K562 (cell line): ENCODE measurements at places on chromosomes 6 and 20.

- DNase-seq, result no peak
Observed at GRCh38 chr20:63930971-63931553, 25.2 kb downstream of the UCKL1 start.

- DNase-seq, result no peak
Observed at GRCh38 chr6:133540361-133540760, 299.2 kb downstream of the EYA4 start.

DNA sequence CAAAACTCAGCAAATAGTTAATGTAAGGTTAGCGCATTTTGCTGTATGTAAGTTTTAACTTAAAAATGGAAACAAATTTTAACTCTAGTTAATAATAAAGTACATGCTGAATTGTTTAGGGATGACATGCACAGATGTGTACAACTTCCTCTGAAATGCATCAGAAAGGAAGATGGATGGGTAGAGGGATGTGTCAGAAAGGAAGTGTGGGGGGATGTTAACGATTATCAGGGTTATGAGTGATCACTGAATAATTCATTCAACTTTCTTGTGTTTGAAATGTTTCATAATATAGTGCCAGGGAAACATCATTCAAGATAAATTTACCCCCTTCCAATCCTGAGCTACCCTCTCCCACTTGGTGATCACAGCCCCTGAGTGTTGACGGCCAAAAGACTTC lies 87.6 kb downstream of the FOXA2 start:
- no peak for DNase-seq

DNA sequence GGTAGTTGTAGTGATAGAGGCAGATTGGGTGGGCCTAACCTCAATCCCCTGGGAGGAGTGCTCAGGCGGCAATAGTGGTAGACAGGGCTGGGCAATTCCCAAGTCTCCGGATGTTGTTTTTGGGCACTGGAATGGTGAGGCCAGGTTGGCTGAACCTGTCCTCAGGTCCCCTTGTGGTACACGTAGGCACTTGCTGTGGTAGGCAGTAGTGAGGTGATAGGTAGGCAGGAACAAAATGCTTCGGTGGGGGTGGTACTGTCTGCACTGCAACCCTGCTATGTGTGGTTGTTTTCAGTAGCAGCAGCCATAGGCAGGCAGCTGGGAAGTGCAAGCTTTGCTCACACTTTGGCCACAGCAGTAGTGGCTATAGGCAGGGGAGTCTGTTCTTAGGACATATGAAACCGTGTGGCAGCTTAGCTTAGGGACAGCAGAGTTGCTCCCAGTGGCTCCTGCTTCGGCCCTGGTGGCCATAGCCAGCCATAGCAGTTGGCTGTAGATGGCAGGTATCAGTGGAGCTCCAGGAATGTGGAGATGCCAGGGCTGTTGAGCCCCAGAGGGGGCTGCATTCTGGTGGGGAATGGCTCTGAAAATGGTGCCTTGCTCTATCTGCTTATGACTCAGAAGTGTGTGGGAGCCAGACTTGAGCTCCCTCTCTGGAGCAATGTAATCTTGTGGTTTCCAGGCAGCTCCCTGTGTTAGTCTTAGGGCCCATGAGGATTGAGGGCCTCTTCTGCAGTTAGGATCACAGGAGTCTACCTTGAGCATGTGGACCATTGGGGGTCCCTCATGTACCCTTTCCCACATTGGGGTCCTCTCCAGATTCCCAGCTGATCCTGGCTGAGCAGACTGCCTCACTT lies 241.8 kb upstream of the BMP2 start:
- DNase-seq, result no peak

DNA sequence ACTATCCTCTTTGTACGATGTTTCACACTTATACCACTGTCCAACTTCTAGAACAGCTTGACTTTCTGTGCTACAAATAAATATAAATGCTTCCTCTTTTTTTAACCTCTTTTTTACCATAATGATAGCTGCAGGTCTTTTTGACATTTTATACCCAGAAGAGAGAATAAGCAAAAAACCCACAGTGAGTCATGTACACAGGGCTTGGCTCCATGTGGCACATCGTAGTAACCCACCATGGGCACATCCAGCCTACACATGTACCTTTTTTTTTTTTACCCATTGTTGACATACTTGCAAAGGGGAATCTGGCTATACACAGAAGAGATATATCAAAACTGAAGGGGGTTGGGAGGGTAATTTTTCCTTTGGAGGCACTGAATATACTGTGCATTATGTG lies 59.5 kb upstream of the RSPO3 start:
- no peak for DNase-seq

GRCh38 chr6:166293731-166294584 lies 14.2 kb downstream of the PRR18 start:
- DNase-seq, result no peak

DNA sequence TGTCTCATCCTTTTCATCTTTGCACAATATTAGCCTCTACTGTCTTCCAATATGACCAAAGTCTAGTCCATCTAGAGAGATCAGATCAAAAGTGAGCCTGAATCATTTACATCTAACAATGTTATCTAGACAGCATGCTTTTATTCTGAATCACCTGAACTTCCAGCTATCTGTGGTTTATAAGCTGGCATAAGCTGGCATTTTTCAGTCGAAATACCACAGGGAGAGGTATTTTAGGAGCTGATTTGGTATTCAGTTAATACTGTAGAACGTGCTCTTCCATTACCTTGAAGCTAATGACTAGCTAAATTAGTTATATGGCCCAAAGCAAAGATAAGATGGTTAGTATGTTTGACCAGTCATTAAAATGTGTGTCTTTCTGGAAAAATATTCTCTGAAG lies 188.3 kb upstream of the AGPAT4 start:
- DNase-seq, result no peak

DNA sequence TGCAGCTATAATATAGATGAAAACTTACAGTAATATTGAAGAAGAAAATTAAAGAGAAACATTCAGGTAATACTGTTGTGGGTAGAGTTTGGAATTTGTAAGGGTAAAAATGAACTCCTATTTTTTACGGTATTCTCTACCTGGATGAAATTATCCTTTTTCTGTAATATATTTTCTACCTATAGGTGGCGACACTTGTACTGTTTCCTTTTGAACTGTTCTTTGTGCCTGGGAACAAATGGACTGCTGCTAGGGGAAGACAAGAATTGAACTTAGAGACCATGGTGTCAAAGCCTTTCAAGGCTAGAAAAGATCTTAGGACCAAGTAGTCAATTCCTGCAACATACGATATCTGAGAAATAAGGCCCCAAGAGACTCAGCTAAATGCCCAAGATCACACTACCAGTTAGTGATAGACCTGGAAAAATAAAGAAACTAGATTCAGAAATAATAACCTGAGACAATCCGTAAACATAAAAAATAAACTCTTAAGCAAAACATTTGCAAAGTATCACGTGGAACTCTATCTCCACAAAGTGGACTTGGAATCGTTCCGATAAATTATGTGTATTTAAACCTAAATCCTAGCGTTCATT lies 383.8 kb downstream of the TFAP2A start:
- DNase-seq, result peak; percentile 19

DNA sequence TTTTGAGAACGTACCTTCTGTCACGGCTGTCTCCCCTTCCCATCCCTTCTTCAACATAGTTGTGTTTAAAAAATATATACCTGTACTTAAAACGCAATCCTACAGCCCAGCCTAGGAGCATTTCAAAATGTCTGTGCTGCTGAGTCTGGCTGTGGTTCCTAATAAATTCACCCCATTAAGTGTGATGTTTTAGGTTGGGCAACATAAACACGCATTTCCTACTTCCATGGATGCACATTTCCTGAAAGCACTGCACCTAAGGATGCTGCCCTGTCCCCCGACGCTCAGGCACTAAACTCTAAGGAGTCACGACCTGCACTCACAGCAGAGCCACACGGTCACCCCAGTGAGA lies 1.2 kb downstream of the REV3L start:
- DNase-seq, result no peak

DNA sequence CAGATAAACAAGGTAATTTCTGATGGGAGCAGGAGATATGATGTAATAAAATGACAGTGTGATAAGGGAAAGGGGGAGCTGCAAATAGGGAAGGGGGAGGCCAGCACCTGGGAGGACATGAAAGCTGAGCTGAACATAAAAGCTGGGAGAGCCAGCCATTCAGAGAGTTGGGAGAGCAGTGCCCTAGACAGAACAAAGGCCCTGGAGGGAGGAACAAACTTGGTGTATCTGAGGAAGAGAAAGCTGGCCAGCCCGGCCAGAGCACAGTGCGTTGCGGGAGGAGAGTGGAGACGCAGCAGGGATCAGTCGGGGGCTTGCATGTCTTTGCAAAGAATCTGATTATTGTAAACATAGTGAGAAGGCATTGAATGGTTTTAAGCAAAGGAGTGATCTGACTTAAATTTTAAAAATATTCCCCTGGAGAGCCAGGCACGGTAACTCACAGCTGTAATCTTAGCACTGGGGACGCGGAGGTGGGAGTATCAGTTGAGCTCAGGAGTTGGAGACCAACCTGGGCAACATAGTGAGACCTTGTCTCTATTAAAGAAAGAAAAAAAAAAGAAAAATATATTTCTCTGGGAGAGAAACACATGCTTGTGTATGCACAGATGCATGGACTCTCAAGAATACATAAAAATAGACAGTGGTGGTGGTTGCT lies 318.2 kb downstream of the ZFAND3 start:
- no peak for DNase-seq

GRCh38 chr20:49435639-49436038 lies 46.8 kb downstream of the KCNB1 start:
- DNase-seq, result no peak

- DNase-seq, result no peak
Observed at GRCh38 chr20:1855109-1855508, 40.1 kb upstream of the SIRPA start.

GRCh38 chr6:97820400-97820799 lies 537.4 kb upstream of the MMS22L start:
- DNase-seq, result no peak

DNA sequence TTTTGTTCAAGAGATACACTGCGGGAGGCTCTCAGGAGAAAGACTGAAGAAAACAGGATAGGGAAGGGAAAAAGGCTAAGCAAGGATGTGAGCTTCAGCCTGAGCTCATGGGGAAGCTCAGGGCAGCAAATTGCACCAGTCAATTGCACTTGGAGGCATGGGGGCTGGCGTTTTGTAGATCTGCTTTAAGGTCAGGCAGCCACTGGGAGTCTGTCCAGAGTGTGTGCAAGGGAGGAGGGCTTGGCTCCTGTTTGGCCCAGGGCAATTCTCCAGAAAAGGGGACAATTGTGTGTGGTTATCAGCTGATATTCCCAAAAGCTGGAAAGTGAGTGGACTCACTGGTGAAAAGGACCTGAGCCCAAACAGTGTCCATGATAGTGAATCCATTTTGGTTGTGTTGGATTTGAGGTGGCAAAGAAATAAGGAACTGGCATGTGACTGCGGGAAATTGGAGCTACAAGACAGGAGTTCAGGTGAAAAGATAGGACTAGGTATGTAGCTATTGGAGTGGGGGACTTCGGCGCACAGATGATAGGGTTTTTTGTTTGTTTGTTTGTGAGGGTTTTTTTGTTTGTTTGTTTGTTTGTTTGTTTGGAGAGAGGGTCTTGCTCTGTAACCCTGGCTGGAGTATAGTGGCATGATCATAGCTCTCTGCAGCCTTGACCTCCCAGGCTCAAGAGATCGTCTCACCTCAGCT lies 22.3 kb upstream of the IER3 start:
- no peak for DNase-seq

GRCh38 chr6:13733178-13733887 lies 21.7 kb upstream of the RANBP9 start:
- no peak for DNase-seq

- no peak for DNase-seq
Observed at GRCh38 chr6:166530211-166531095, 56.0 kb downstream of the RAMACL start.

GRCh38 chr6:33312361-33313104 lies 1.3 kb downstream of the TAPBP start:
- DNase-seq, result peak; percentile 85

- DNase-seq, result no peak
Observed at GRCh38 chr6:105487040-105487790, 84.3 kb upstream of the PREP start.

DNA sequence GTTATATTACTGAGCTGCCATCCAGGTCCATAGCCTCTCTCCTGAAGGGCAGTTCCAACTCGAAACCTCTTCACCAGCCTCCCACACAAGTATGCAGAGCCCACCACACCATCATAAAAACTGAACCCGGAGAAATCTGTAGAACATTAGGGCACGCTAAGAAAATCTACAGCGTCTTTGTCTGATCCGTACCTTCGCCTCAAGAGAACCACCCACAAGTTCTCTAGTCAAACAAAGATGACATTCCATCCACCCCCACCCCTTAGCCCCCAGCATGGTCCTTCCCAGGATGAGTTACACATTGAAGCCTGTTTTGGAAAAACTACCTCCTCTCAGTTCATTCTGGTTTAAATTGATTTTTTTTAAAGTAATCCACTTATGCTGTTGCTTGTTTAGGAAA lies 219.7 kb downstream of the ZMYND8 start:
- no peak for DNase-seq

- DNase-seq, result no peak
Observed at GRCh38 chr6:44119704-44120262, 7.5 kb downstream of the MRPL14 start.

DNA sequence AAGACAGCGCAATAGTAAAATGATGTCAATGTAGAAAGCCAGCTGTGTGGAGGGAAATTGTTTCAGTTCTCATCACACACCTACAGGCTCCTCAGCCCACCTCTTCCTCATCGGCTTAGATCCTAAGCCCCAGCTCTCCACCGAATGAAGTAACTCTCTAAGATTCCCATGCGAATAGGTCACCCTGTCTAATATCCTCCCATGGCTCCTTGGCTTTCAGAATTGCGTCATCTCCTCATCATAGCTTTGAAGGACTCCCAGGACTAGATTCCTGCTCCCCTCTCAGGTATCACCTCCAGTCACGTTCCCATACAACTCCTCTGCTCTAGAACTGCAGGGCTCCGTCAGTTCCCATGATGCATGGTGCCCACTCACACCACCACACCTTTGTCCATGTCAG lies 16.2 kb upstream of the SLC22A16 start:
- DNase-seq, result no peak

DNA sequence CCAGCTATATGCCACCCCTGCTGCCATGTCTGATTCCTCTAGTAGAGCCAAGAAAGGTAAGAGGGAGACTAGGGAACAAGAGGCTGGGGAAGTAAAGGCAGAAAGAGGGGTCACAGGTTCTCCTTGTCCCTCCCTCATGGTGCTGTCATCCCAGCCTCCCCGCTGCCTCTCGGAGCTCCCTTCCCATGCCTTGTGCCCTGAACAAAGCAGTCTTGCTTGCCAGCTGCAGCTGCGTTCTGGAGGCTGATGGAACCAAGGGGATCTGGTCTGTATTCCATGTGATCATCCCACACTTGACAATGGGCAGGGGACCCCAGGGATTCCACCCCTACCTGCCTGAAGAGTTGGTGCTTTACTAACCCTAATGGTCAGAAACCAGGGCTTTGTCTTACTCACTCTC lies 61.4 kb downstream of the DAAM2 start:
- DNase-seq, result no peak
